ENCODE measurements at places on chromosomes 5 and 9.

DNA sequence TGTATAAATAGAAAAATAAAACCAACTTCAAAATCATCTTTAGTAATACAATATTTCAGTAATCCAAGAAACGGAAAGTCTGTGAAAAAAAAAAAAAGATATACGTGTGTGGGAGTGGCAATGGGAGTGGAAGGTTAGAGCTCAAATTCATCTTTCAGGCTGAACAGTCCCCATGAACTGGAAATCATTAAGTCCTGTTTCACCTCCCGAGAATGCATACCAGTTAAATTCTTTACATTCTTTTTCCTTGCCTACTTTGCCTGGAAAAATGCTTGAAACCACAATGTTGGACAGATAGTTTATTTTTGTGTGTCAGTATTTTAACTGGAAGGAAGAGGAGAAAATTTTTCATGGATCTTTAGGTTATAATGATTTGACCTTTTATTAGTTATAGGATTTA lies 166.8 kb downstream of the MUSK start:
- DNase-seq = no peak

DNA sequence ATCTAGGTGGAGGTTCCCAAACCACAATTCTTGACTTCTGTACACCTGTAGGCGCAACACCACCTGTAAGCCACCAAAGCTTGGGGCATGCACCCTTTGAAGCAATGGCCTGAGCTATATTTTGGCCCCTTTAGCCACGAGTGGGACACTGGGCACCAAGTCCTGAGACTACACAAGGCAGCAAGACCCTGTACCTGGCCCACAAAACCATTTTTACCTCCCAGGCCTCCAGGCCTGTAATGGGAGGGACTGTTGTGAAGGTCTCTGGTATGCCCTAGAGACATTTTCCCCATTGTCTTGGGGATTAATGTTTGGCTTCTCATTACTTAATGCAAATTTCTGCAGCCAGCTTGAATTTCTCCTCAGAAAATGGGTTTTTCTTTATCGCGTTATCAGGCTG lies 24.6 kb upstream of the FAM151B start:
- DNase-seq = no peak

DNA sequence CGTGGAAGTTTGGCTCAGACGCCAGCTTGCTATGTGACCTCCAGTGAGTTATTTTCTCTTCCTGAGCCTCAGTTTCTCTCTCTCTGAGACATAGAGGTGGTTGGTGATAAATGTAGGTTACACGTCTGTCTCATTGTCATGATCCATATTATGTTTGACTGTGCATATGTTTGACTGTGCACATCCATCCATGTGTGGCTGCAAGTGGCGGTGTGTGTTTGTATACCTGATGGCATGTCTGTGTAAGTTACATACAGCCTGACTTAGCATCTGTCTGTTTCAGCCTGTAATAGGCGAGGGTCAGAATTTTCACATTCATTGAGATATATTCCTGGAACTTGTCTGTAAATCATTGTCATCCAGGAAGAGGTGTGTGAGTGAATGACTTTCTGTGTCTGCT lies 3.3 kb downstream of the SPARC start:
- DNase-seq = no peak

GRCh38 chr5:39761199-39761950 lies 336.6 kb upstream of the DAB2 start:
- no peak for DNase-seq

- DNase-seq = no peak
Observed at GRCh38 chr5:112467485-112467884, 48.4 kb upstream of the EPB41L4A start.

DNA sequence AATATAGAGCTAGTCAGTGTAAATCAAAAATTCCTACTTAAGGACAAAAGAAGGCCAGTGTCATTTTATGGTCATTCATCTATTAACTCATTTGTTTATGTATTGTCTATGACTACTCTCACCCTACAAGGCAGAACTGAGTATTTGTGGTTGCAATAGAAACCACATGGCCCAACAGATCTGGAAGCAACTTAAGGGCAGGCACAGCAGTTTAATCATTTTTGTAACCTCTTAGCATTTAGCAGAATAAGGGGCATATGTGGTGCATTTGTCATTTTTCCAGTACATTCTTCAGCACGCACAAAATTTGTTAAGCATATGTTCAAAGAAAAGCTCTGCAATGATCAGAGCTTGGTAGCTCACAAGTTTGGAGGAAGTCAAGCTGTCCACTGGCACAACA lies 1.1 kb downstream of the FKBP15 start:
- DNase-seq = peak; percentile 34

GRCh38 chr5:140295414-140295813 lies 7.5 kb downstream of the PFDN1 start:
- peak; percentile 12 for DNase-seq

GRCh38 chr5:8196061-8196460 lies 327.1 kb downstream of the MTRR start:
- DNase-seq = no peak

GRCh38 chr9:109455391-109455790 lies 42.7 kb downstream of the PTPN3 start:
- no peak for DNase-seq

GRCh38 chr9:127980060-127980705 lies 606 bp downstream of the EEIG1 start:
- peak; percentile 45 for DNase-seq

- DNase-seq = no peak
Observed at GRCh38 chr5:9094582-9094981, 451.3 kb downstream of the SEMA5A start.

- DNase-seq = no peak
Observed at GRCh38 chr5:52269401-52269800, 518.3 kb upstream of the ITGA1 start.

GRCh38 chr5:946720-947625 lies 54.3 kb downstream of the TRIP13 start:
- DNase-seq = no peak

- no peak for DNase-seq
Observed at GRCh38 chr5:156560002-156560401, 233.0 kb downstream of the SGCD start.

- peak; percentile 11 for DNase-seq
Observed at GRCh38 chr5:143693651-143694252, 118.2 kb upstream of the HMHB1 start.
